Activated CD4-positive, alpha-beta memory T cell treated with anti-CD3 and anti-CD28 coated beads for 36 hours (primary cell): ENCODE measurements at places on chromosomes 3 and 15.

DNA sequence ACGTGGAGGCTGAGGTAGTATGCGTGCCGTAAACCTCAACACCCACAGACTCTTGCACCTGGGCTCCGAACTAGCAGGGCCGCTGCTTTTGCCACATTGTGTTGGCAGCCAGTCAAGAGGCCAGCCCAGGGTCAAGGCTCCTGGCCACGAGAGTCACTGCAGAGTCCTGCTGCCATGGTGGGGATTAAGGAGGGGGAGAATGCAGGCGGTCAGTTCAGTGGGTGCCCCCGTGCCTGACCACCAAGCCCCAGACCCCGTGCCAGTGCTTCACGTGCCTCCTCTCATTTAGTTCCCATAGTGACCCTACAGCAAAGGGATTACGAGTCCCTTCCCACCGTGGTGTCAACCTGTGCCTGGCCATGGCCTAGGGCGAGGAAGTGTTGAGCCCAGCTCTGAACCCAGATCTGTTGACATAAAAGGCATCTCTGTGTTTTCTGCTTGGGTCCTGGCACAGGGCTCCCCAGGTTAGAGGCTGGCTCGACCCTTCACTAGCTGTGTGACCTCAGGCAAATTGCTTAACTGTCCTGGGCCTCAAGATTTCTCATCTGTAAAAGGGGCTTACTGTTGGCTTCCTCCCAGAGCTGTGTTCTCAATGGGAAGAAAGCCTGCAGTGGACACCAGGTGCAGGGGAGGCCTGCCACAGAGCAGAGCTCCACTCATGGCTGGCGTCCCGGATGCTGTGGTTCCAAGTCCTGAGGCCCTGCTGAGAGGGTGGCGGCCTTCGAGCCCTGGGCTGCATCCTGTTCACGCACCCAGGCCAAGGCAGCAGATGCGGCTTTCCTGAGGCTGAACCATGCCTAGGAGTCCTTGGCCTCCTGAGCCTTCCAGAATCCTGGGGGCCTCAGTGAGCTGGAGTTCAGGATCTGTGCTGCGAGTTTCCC is 32.8 kb downstream of the FBLN2 start:
- no peak for DNase-seq
- H3K27ac ChIP-seq, result no peak overlapping the region
- H3K4me1 ChIP-seq, result no peaks in the 10 kb centered on the region
- no peaks in the 10 kb centered on the region for H3K36me3 ChIP-seq

GRCh38 chr3:31968369-31968926 is 12.6 kb downstream of the OSBPL10 start:
- DNase-seq, result no peak
- H3K36me3 ChIP-seq, result no peaks in the 10 kb centered on the region
- H3K4me1 ChIP-seq, result peaks cover 7% of the 10 kb centered on the region
- no peak overlapping the region for H3K27ac ChIP-seq
- peaks cover 20% of the 10 kb centered on the region for H3K27me3 ChIP-seq

DNA sequence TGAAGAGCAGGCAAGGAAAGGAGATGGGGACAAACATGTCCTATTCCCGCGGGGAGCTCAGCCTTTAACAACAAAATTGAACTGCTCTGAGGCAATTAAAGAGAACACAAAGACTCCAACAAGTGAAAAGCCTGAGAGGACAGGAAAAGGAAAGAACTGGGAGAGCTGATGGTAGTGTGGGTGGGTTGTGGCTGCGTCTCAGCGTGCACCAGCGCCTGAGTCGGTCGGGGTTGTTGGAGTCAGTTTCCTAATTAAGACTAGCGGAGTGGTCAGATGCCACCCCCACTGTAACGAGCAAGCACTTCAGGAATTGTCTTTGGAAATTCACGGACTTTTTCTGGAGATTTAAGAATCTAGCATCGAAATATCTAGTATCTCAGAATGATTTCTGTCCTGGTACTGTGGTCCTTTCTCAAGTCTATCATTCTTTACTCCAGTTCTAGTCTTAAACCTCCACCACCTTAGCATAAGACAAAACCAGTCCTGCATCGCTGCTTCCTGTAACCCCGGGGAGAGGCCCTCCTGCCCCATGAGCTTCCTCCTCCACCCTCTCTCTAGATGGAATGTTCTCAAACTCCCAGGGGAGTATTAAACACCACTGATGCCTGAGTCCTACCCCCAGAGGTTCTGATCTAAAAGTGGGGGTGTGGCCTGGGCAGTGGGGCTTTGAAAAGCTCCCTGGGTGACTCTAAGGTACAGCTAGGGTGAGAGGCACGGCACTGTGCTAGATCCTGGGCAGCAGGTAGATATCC is 104.0 kb downstream of the CYP19A1 start:
- H3K36me3 ChIP-seq, result no peaks in the 10 kb centered on the region
- H3K4me3 ChIP-seq, result no peak overlapping the region
- no peak for DNase-seq
- no peaks in the 10 kb centered on the region for H3K4me1 ChIP-seq
- H3K27me3 ChIP-seq, result peaks cover 8% of the 10 kb centered on the region
- no peak overlapping the region for H3K27ac ChIP-seq

DNA sequence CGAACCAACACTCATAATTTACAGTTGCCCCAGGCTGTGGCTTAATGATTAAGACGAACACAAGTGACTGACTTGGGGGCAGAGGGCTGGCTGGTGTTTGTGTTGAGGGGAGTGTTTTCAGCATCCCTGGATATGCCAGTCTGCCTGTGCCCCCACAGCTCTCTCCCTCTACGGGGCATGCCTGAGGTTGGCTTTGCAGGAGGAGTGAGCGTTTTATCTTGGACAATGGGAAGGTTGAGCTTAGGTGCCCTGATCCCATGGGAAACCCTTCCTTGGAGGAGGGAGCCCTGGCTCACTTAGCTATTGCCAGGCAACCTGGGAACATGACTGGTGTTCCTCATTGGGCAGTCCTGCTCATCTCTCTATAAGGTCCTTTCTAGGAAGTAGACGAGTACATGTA is 17.6 kb downstream of the FAM107A start:
- no peak overlapping the region for H3K4me3 ChIP-seq
- no peaks in the 10 kb centered on the region for H3K4me1 ChIP-seq
- no peaks in the 10 kb centered on the region for H3K36me3 ChIP-seq
- no peak for DNase-seq
- no peak overlapping the region for H3K27ac ChIP-seq
- no peaks in the 10 kb centered on the region for H3K27me3 ChIP-seq

GRCh38 chr3:101453961-101454360 is 59.1 kb downstream of the SENP7 start:
- peaks cover 6% of the 10 kb centered on the region for H3K36me3 ChIP-seq
- H3K27me3 ChIP-seq, result no peaks in the 10 kb centered on the region
- peaks cover 17% of the 10 kb centered on the region for H3K4me1 ChIP-seq
- no peak overlapping the region for H3K4me3 ChIP-seq
- no peak overlapping the region for H3K27ac ChIP-seq

- H3K27ac ChIP-seq, result no peak overlapping the region
- no peaks in the 10 kb centered on the region for H3K4me1 ChIP-seq
- H3K27me3 ChIP-seq, result peaks cover 1% of the 10 kb centered on the region
- H3K36me3 ChIP-seq, result no peaks in the 10 kb centered on the region
- no peak for DNase-seq
- no peak overlapping the region for H3K4me3 ChIP-seq
Measured at GRCh38 chr3:110521019-110521418, 550.6 kb upstream of the NECTIN3 start.

GRCh38 chr15:74200412-74200815 is 2.2 kb downstream of the STRA6 start:
- H3K4me3 ChIP-seq, result no peak overlapping the region
- no peaks in the 10 kb centered on the region for H3K4me1 ChIP-seq
- peaks cover 9% of the 10 kb centered on the region for H3K27me3 ChIP-seq
- H3K27ac ChIP-seq, result no peak overlapping the region
- DNase-seq, result no peak
- H3K36me3 ChIP-seq, result no peaks in the 10 kb centered on the region

- no peak overlapping the region for H3K27ac ChIP-seq
- DNase-seq, result no peak
- H3K4me1 ChIP-seq, result no peaks in the 10 kb centered on the region
- no peaks in the 10 kb centered on the region for H3K27me3 ChIP-seq
- no peaks in the 10 kb centered on the region for H3K36me3 ChIP-seq
Measured at GRCh38 chr3:134911586-134912548, 116.8 kb downstream of the EPHB1 start.

GRCh38 chr3:139937674-139938279 is 2.8 kb downstream of the CLSTN2 start:
- no peaks in the 10 kb centered on the region for H3K36me3 ChIP-seq
- DNase-seq, result peak; percentile 21
- peaks cover 6% of the 10 kb centered on the region for H3K4me1 ChIP-seq
- no peak overlapping the region for H3K27ac ChIP-seq

- peaks cover 40% of the 10 kb centered on the region for H3K4me1 ChIP-seq
- no peaks in the 10 kb centered on the region for H3K36me3 ChIP-seq
- H3K4me3 ChIP-seq, result no peak overlapping the region
- peaks cover 1% of the 10 kb centered on the region for H3K27me3 ChIP-seq
Measured at GRCh38 chr15:70259640-70260508, 162.2 kb upstream of the TLE3 start.

GRCh38 chr15:84961707-84962106 is 19.9 kb upstream of the PDE8A start:
- H3K4me3 ChIP-seq, result no peak overlapping the region
- H3K27me3 ChIP-seq, result peaks cover 2% of the 10 kb centered on the region
- no peak for DNase-seq
- H3K27ac ChIP-seq, result no peak overlapping the region
- H3K4me1 ChIP-seq, result no peaks in the 10 kb centered on the region

GRCh38 chr15:69346112-69346511 is 47.4 kb downstream of the PAQR5 start:
- no peaks in the 10 kb centered on the region for H3K36me3 ChIP-seq
- no peaks in the 10 kb centered on the region for H3K27me3 ChIP-seq
- H3K4me1 ChIP-seq, result no peaks in the 10 kb centered on the region
- H3K4me3 ChIP-seq, result no peak overlapping the region

DNA sequence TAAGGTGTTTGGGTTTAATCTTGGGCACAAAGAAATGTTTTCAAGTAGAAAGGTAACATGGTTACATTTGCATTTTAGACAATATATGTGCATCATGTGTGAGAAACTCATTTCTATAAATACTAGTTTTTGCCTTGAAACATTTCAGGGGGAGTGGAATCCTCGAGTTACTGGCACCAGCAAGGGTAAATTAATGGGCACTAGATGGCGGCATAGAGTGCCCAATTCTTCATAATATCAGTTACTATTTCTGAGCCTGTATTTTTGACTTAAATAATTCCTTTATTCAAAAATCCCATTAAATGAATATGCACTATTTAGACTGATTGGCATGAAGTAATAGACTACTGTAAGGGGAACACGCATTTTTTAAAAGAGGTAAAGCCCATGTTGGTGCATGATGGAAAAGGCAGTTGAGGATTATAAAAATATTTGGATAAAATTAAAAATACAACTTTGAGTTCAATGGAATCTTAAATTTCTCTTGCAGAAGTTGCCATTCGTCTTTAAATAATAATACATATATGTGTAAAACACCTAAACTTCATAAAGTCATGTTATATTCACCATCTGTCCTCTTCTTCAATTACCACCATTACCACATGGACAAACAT is 106.3 kb downstream of the ZBTB20 start:
- peaks cover 2% of the 10 kb centered on the region for H3K4me1 ChIP-seq
- H3K27ac ChIP-seq, result no peak overlapping the region
- H3K36me3 ChIP-seq, result peaks cover 4% of the 10 kb centered on the region

- no peaks in the 10 kb centered on the region for H3K27me3 ChIP-seq
- H3K4me3 ChIP-seq, result no peak overlapping the region
- H3K4me1 ChIP-seq, result peaks cover 4% of the 10 kb centered on the region
- no peaks in the 10 kb centered on the region for H3K36me3 ChIP-seq
Measured at GRCh38 chr3:160065282-160065681, 76.6 kb downstream of the IL12A start.

- no peaks in the 10 kb centered on the region for H3K27me3 ChIP-seq
- no peaks in the 10 kb centered on the region for H3K4me1 ChIP-seq
- no peaks in the 10 kb centered on the region for H3K36me3 ChIP-seq
- no peak overlapping the region for H3K27ac ChIP-seq
- no peak overlapping the region for H3K4me3 ChIP-seq
Measured at GRCh38 chr3:28595372-28595771, 246.7 kb upstream of the AZI2 start.

GRCh38 chr3:196518966-196519717 is 4.0 kb upstream of the SMCO1 start:
- DNase-seq, result peak; percentile 78
- no peaks in the 10 kb centered on the region for H3K27me3 ChIP-seq
- H3K4me1 ChIP-seq, result no peaks in the 10 kb centered on the region
- peaks cover 23% of the 10 kb centered on the region for H3K36me3 ChIP-seq

DNA sequence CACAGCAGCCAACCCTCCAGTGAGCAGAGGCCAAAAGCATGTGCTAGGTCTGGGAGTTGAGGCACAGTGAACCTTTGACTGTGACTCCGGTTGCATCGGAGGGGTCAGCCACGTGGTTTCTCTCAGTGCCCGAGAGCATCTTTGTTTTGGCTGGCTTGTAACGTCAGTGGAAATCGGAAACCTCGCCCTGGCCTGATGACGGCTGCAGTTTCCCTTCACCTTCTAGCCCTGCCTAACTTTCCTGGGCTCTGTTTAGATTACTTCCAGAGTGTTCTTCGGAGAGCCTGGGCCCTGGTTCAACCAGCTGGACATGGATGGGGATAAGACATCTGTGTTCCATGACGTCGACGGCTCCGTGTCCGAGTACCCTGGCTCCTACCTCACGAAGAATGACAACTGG is 56.6 kb downstream of the MESD start:
- H3K36me3 ChIP-seq, result peaks cover 4% of the 10 kb centered on the region
- no peak for DNase-seq
- no peak overlapping the region for H3K4me3 ChIP-seq
- H3K27ac ChIP-seq, result no peak overlapping the region
- no peaks in the 10 kb centered on the region for H3K4me1 ChIP-seq

- H3K4me3 ChIP-seq, result no peak overlapping the region
- no peaks in the 10 kb centered on the region for H3K36me3 ChIP-seq
- no peaks in the 10 kb centered on the region for H3K27me3 ChIP-seq
- no peak for DNase-seq
- no peak overlapping the region for H3K27ac ChIP-seq
- no peaks in the 10 kb centered on the region for H3K4me1 ChIP-seq
Measured at GRCh38 chr3:147030274-147030673, 376.1 kb downstream of the ZIC4 start.

- no peaks in the 10 kb centered on the region for H3K36me3 ChIP-seq
- H3K27ac ChIP-seq, result no peak overlapping the region
- H3K27me3 ChIP-seq, result no peaks in the 10 kb centered on the region
Measured at GRCh38 chr3:98650971-98651779, 57.8 kb upstream of the CPOX start.

DNA sequence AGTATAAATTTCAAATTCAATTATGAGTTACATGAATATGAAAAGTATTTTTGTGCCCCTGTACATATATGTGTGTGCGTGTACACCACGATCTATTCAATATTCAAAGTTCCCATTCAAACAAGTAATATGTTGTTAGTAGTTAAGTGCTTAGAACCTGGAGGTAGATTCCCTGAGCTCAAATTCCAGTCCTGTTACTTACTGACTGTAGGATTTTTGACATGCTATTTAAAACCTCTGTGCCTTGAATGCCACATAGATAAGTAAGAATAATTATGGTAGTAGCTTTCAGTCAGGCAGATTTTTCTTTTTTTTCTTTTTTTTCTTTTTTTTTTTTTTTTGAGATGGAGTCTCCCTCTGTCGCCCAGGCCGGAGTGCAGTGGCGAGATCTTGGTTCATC is 53.3 kb upstream of the CMSS1 start:
- no peak overlapping the region for H3K27ac ChIP-seq
- no peak for DNase-seq
- H3K4me3 ChIP-seq, result no peak overlapping the region
- H3K27me3 ChIP-seq, result no peaks in the 10 kb centered on the region

GRCh38 chr3:168585544-168585943 is 489.8 kb upstream of the GOLIM4 start:
- H3K4me1 ChIP-seq, result no peaks in the 10 kb centered on the region
- H3K27ac ChIP-seq, result no peak overlapping the region
- no peaks in the 10 kb centered on the region for H3K27me3 ChIP-seq
- no peak for DNase-seq
